ENCODE measurements at places on chromosomes 5 and 9.

DNA sequence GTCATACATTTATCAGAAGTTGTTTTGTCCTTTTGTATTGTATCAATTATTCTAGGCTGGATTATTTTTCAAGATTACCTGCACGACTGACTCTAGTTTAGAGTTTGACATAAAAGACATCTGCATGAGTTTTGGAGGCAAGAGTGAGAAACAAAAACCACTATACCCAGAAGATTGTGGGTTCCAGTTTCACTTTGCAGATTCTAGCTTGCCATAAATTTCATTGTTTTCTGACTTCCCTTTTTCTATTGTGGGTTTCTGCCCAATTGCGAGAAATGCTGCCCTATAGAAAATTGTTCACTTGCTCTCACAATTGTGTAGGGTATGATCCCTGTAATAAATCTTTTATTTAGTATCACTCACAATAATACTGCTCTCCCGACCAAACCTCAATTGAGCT is 1043.4 kb upstream of the CDH10 start:
- no peak for DNase-seq

DNA sequence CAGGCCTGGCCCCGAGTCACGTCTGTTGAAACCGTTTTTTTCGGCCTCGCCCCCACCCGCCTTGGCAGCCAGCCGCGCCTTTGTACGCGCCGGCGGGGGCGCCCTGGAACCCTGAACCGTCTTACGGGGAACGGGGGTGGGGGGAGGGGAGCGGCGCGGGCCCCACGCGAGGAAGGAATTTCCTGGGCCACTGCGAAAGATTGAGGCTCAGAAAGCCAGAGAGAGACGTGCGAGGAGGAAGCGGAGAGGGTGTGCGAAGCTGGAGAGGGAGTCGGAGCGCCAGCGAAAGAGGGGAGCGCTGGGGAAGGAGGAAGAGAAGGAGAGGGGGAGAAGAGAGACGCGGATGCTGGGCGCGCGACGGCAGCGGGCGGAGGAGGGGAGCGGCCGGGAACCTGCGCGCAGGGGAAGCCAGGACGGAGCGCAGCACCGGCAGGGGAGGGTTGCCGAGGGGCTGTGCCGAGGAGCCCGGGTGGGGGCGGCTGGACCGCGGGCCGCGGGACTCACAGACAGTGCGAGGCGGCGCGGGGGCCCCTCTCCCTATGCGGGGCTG is 4.6 kb upstream of the PRDM12 start:
- DNase-seq = no peak

DNA sequence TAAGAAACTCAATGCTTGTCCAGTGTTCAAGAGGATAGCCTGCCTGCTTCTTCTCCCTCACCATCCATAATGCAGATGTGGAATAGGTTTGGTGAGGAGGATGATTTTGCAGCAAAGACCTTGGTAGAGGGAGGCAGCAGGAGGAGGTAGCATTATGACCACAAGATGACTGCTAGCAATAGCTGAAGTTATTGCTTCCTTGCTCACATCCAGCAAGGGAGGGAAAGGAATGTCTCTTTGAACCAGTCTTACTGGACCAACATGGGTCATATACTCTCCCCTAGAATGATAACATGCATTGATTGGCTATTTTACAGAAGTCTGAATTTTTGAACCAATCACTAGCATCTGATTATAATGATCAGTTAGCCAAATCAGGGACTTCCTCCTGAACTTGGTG is 607.6 kb downstream of the EBF1 start:
- peak; percentile 70 for DNase-seq

DNA sequence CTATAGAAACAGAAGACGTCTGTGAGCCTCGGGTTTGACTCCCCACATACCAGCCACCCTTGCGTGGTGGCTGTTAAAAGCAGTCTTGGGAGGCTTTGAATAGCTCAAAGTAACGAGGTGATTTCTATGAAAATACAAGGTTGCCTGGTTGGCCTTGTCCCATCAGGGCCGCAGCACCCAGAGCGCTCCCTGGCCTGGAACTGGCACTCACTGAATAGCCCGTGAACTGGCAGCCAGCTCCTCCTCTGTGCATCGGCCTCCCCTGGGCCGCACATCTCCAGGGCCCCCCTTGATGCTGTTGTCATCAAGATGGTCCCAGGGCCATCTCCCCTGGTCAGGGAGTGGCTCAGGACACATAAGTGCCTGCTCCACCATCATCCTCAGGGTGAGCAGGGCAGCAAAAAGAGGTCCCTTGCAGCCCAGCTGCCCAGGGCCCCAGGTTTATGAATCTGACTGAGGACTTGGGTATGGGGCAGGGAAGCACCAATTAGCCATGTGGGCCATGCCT is 144.6 kb upstream of the PPP1R26 start:
- no peak for DNase-seq

GRCh38 chr5:8417316-8418048 is 548.5 kb downstream of the MTRR start:
- no peak for DNase-seq
